ENCODE measurements at places on chromosomes 3 and 15.

- DNase-seq, result no peak
- no peaks in the 10 kb centered on the region for H3K36me3 ChIP-seq
- H3K4me1 ChIP-seq, result no peaks in the 10 kb centered on the region
- H3K4me3 ChIP-seq, result no peak overlapping the region
- no peak overlapping the region for H3K27ac ChIP-seq
Observed at GRCh38 chr15:98543237-98543636, 105.1 kb upstream of the IGF1R start.

DNA sequence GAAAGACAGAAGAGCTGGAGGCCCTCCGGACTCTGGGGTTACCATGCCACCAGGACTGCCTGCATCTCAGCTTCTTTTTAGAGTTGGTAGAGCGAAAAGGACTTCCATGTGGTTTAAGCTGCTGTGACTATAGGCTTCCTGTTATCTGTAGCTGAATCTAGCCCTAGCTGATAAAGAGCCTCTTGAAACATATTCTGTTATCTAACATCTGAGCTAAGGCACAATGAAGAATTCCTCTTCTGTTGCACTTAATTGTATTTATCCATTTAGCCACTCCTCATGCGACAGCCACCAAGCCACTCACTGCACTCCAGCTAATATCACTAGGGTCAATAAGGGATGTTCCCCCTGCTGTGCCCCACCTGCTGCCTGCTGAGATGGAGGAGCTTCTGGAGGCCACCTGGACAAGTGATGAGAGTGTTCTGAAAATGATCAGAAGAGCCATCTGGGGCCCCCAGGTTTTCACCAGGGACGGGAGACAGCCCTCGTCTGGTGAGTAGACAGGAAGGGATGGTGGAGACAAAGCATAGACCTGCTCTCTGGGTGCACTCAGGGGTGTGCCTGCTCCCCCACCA is 94.6 kb upstream of the PLXNA1 start:
- no peak overlapping the region for H3K27ac ChIP-seq
- no peak overlapping the region for H3K4me3 ChIP-seq
- DNase-seq, result no peak
- no peaks in the 10 kb centered on the region for H3K27me3 ChIP-seq

- peaks cover 16% of the 10 kb centered on the region for H3K4me1 ChIP-seq
- 0 out of 2 replicates have a peak, but pooled peaks cover 1% of the 10 kb centered on the region for H3K36me3 ChIP-seq
- H3K4me3 ChIP-seq, result no peak overlapping the region
- no peaks in the 10 kb centered on the region for H3K27me3 ChIP-seq
Observed at GRCh38 chr3:136950623-136951022, 7.2 kb upstream of the IL20RB start.

DNA sequence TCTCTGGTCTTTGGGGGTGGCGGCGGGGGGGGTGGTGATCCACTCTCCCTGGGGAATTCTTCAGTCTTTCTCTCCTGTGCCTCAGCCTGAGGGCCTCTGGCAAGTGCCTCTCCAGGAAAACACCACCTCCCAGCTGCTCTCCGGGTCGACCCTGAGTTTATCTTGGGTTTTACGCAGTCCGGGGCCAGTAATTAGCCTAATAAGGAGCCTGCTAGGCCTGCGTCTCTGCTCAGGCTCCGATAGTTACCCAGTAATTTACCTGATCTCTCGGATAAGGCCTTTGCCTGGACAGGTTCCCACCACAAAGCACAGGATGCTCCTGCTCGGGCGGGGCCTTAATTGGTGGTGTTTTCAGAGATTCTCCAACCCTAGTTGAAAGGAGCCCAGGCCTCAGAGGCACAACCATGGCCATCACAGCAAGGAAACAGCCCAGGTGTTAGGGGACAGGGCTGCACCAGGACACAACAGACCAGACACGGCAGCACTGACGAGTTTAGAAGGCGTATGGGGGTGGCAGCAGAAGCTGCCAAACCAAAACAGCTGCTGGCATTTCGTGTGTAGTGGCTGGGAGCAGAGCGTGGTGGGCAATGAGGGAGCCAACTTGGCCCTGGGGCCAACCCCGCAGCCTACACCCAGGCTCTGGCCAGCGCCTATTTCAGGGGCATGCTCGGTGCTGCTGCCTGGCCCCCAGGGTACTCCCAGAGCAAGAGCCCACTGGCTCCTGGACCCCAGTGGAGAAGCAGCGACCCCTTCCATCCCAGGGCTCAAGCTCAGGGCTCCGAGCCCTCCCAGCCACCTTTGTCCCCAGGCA is 71.4 kb downstream of the KLF13 start:
- H3K4me3 ChIP-seq, result no peak overlapping the region
- DNase-seq, result no peak
- H3K36me3 ChIP-seq, result no peaks in the 10 kb centered on the region
- no peak overlapping the region for H3K27ac ChIP-seq

GRCh38 chr3:156448300-156448699 is 106.6 kb downstream of the SSR3 start:
- H3K4me3 ChIP-seq, result no peak overlapping the region
- no peak overlapping the region for H3K27ac ChIP-seq
- peaks cover 23% of the 10 kb centered on the region for H3K4me1 ChIP-seq
- DNase-seq, result peak; percentile 67
- no peaks in the 10 kb centered on the region for H3K36me3 ChIP-seq

- H3K4me1 ChIP-seq, result peaks cover 76% of the 10 kb centered on the region
- H3K4me3 ChIP-seq, result peak overlapping the region; percentile 25
- H3K36me3 ChIP-seq, result no peaks in the 10 kb centered on the region
- DNase-seq, result peak; percentile 88
- peak overlapping the region; percentile 99 for H3K27ac ChIP-seq
Observed at GRCh38 chr3:45567730-45568172, 26.8 kb upstream of the LIMD1 start.

DNA sequence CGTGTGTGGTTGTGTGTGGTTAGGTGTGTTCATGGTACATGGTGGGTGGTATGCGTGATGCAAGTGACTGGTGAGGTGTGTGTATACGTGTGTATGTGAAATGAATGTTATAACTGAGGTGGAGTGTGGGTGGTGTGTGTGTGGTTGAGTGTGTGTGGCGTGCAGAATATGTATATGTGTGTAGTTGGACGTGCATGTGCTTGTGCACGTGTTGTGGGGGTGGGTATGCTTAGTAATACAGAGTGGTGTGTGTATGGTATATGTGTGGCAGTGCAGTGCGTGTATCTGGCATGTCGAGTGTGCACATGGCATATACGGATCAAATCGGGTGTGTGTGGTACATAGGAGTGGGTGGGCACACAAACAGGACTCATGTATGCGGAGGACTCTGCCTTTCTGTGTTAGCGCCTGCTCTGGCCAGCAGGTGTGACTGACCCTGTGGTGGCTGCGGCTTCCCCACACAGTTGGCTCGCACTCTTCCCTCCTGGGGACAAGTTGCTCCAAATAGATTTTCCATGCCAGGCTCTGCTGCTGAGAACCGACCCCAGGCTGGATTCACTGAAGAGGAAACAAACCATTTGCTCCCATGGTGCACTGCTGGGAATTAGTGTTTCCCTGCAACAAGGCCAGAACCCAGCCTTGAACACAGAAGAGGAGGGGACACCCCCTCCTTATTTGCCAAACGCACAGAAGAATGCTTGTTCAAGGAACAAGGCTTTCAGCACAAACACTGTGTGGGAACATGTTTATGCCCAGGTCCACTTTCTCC is 1.2 kb upstream of the C3orf70 start:
- DNase-seq, result no peak
- no peak overlapping the region for H3K27ac ChIP-seq
- H3K36me3 ChIP-seq, result no peaks in the 10 kb centered on the region
- H3K4me3 ChIP-seq, result no peak overlapping the region
- H3K4me1 ChIP-seq, result 0 out of 2 replicates have a peak, but pooled peaks cover 9% of the 10 kb centered on the region
- 0 out of 2 replicates have a peak, but pooled peaks cover 9% of the 10 kb centered on the region for H3K27me3 ChIP-seq

GRCh38 chr15:20358066-20358778 is 183.4 kb downstream of the GOLGA6L6 start:
- no peak overlapping the region for H3K4me3 ChIP-seq
- no peak overlapping the region for H3K27ac ChIP-seq
- H3K27me3 ChIP-seq, result no peaks in the 10 kb centered on the region
- H3K36me3 ChIP-seq, result no peaks in the 10 kb centered on the region
- H3K4me1 ChIP-seq, result peaks cover 9% of the 10 kb centered on the region
- DNase-seq, result no peak

DNA sequence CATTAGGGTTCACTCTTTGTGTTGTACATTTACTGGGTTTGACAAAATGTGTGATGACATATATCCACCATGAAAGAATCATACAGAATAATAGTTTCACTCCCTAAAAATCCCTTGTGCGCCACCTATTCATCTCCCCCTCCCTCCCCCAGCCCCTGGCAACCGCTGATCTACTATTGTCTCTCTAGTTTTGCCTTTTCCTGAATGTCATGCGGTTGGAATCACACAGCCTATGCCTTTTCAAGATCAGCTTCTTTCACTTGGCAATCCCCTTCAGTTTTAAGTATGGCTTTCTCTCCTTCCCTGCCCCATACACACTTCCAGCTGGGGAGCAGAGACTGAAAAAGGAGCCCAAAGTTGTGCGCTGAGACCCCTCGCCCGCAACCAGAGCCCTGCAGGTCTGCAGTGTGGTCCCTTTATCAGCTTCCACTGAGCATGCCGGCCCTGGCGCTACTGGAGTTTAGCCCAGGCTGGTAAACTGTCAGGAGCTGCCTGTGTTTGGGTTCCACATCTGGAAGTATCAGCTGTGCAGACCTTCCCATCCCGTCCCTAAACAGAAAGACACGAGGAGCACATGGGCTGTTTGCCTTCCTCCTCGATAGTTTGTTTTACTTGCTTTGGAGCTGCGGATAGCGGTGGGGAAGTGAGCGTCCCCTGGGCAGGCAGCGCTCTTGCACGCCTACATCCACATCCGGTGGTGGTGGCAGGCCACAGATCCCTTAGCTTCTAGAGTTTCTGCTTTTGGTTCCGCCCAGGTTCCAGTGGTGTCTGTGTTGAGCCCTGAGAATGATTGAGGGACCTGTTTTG is 12.3 kb downstream of the BOC start:
- DNase-seq, result no peak
- no peak overlapping the region for H3K4me3 ChIP-seq
- no peaks in the 10 kb centered on the region for H3K36me3 ChIP-seq
- H3K27ac ChIP-seq, result no peak overlapping the region

GRCh38 chr3:77053795-77054194 is 13.9 kb downstream of the ROBO2 start:
- no peak overlapping the region for H3K27ac ChIP-seq
- no peak for DNase-seq
- H3K27me3 ChIP-seq, result no peaks in the 10 kb centered on the region
- H3K4me1 ChIP-seq, result no peaks in the 10 kb centered on the region
- H3K36me3 ChIP-seq, result no peaks in the 10 kb centered on the region

DNA sequence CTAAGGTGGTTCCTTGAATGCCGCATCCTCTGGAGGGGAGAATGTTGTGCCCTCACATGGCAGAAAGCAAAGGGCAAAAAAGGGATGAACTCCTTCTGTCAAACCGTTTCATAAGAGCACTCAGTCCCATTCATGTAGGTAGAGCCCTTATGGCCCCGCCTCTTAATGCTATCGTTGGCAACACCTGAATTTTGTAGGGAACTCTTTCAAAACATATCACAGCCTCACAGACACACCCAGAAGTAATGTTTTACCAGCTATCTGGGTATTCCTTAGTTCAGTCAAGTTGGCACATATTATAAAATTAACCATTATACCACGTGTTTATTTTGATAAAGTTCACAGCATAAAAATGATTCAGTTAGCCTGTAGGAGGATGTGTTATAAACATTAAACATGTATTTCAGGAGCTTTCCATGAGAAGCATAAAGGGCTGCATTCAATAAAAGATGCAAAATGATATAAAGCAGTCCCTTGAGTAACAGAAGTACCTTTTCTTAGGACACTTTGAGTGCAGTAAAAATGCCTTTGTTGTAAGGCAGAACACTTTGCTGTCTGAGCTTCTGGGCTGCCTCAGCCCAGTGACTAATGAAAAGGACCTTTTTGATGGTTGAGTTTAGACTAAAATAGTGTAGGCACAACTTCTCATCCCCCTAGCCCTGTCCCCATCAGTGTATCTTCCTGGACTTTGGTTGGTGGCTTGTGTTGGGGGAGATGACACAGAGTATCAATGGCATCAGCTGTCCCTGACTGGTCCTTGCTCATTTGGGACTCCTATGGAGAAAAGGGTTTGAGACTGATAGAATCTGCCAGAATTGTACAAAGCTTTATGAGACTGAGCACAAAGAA is 263.5 kb upstream of the TPRG1 start:
- H3K36me3 ChIP-seq, result no peaks in the 10 kb centered on the region
- H3K27ac ChIP-seq, result no peak overlapping the region
- no peaks in the 10 kb centered on the region for H3K27me3 ChIP-seq
- no peak overlapping the region for H3K4me3 ChIP-seq
- no peak for DNase-seq

DNA sequence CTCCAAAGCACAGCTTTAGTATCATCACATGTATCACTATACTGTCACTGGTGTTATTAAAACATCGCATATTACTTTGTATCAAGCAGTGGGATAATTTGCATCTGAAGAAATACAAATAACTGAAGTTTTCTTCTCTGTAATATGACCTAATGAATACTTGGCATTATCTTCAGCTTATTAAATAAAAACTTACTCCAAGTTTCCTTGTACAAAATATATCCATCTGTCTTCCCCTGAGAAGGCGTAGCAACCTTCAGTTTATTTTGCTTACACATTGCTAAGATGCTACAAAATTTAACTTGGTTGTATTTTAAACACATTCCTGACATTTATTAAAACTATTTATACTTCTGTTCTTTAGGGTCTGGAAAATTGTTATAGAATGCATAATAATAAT is 13.7 kb downstream of the FGF7 start:
- no peaks in the 10 kb centered on the region for H3K27me3 ChIP-seq
- DNase-seq, result no peak
- no peaks in the 10 kb centered on the region for H3K36me3 ChIP-seq
- H3K27ac ChIP-seq, result no peak overlapping the region
- no peak overlapping the region for H3K4me3 ChIP-seq

- H3K4me1 ChIP-seq, result no peaks in the 10 kb centered on the region
- no peaks in the 10 kb centered on the region for H3K27me3 ChIP-seq
- H3K4me3 ChIP-seq, result no peak overlapping the region
Observed at GRCh38 chr3:179702271-179702947, 49.6 kb downstream of the USP13 start.

GRCh38 chr15:92627014-92627413 is 28.6 kb downstream of the FAM174B start:
- no peaks in the 10 kb centered on the region for H3K27me3 ChIP-seq
- no peak overlapping the region for H3K27ac ChIP-seq
- no peak overlapping the region for H3K4me3 ChIP-seq
- DNase-seq, result no peak
- H3K4me1 ChIP-seq, result peaks cover 15% of the 10 kb centered on the region

- no peak overlapping the region for H3K4me3 ChIP-seq
- no peaks in the 10 kb centered on the region for H3K27me3 ChIP-seq
- no peaks in the 10 kb centered on the region for H3K4me1 ChIP-seq
- H3K27ac ChIP-seq, result no peak overlapping the region
- no peaks in the 10 kb centered on the region for H3K36me3 ChIP-seq
Observed at GRCh38 chr3:55511895-55512570, 24.9 kb upstream of the WNT5A start.

Measured in MM.1S (cell line).